ENCODE measurements at places on chromosomes 3 and 15. TPM values are rescaled to one million over a fixed set of nuclear protein-coding genes. Genes with fewer than 3 reads are reported as not detected.

- peak; percentile 88 for DNase-seq
Observed at GRCh38 chr15:95247071-95247984, 1016.0 kb downstream of the MCTP2 start.

DNA sequence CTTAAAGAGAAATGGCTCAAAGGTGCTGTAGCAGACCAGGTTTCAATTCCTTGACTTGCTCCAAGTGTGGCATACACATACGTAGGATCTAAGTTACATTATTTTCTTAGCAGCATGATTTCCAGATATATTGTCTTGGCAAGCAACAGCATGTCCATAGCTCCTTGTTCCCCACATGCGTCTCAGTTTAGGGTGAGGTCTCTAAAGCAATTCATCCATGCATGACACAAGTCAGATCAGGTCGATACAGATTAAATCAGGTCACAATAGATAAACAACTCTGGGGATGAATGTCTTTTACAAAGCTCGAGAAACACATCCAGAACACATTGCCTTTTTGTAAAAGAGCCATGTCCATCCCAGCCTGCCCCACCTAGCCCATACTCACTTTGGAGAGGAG is 108.9 kb upstream of the ABHD17C start:
- DNase-seq, result no peak

GRCh38 chr3:70527026-70527425 is 214.6 kb upstream of the MDFIC2 start:
- DNase-seq, result no peak

DNA sequence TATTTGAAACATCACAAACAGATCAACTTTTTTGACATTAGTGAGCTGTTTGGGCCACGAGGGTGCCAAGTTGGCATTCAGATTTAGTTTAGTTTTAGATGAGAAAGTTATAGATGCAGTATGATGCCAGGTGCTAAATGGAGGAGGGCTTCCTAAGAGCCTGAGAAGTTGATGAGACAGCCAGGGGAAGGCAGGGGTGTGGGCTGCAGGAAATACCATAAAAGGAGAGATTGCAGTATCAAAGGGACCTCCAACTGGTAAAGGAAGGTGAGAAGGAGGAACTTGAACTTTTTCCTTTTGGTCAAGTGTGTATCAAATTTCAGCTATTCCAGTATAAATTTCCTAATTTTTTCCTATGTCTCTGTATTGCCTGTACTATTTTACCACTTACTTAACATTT is 2.0 kb upstream of the TNIK start:
- DNase-seq, result no peak

- DNase-seq, result no peak
Observed at GRCh38 chr15:28125673-28126651, 26.8 kb upstream of the OCA2 start.

Gene GPR171
- total RNA-seq, result not detected

- no peak for DNase-seq
Observed at GRCh38 chr15:69414701-69415167, 585 bp downstream of the KIF23 start.

GRCh38 chr3:69999140-70000027 is at the start of gene SAMMSON:
SAMMSON (plus strand) TSS chr3:69999733.
- no peak for DNase-seq

- DNase-seq, result no peak
Observed at GRCh38 chr3:66756468-66757036, 241.6 kb upstream of the KBTBD8 start.

- no peak for DNase-seq
Observed at GRCh38 chr3:119173325-119173724, at the start of gene UPK1B. UPK1B (plus strand) TSS chr3:119173598; CDS start chr3:119186742, 13,144 bp downstream.

DNA sequence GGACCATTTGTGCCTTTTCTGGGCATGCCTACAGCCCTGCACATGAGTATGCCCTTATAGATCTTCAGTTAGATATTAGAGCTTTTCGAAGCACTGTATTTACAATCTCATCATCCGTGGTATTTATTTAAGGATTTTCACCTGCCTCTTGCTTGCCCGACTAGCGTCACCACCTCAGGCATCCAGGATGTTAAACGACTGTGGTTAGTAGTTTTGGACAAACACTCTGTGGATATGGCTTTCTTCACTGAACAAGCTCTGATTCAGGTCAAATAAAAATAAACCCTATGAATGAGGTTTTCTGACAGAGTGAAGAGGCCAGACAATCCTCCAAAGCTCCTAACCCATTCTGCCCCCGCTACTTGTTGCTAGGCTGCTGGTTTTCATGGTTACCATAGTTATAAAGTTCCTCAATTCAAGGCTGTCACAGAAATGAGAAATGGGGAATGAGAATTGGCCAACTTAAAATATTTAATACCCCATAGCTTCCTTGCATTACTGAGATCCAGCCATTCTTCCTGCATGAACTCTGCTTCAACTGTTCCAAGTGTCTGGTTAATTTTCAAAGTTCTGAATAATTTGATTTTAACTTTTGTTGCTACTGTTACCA is 440.1 kb downstream of the GABRG3 start:
- DNase-seq, result no peak

Gene GOLGA6L1
- not detected for total RNA-seq

DNA sequence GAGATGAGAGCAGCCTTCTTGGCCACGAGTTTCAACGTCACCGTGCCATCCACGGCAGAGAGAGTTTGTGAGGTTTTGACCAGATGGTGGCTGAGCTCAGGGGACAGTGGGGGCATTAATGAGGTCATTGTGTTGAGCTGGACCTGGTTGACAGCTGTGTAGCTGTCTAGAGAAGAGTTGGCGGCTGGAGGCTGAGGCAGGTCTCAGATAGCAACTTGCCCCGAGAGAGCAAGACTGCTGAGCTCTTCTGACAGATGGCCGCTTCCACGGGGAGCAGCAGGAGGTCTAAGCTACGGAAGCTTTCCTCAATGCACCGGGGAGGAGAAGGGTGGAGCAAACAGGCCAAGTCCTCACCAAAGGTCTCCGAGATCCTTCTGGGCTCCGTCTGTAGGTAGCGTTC is 44.8 kb upstream of the EIF5A2 start:
- no peak for DNase-seq

GRCh38 chr15:57335719-57336118 is 40.6 kb upstream of the CGNL1 start:
- DNase-seq, result no peak

- no peak for DNase-seq
Observed at GRCh38 chr3:68485051-68485450, 447.3 kb downstream of the TAFA4 start.

GRCh38 chr3:190269101-190269500 is 53.1 kb downstream of the CLDN1 start:
- no peak for DNase-seq

Gene VWA5B2
- not detected for total RNA-seq

GRCh38 chr15:74624020-74624602 is 8.5 kb downstream of the CLK3 start:
- no peak for DNase-seq

Gene PDHB
- total RNA-seq, result 103 TPM

Gene PIERCE2
- 1.4 TPM for total RNA-seq

- no peak for DNase-seq
Observed at GRCh38 chr3:65582012-65582717, 456.6 kb downstream of the MAGI1 start.

Gene ARRDC4
- total RNA-seq, result 18.3 TPM

DNA sequence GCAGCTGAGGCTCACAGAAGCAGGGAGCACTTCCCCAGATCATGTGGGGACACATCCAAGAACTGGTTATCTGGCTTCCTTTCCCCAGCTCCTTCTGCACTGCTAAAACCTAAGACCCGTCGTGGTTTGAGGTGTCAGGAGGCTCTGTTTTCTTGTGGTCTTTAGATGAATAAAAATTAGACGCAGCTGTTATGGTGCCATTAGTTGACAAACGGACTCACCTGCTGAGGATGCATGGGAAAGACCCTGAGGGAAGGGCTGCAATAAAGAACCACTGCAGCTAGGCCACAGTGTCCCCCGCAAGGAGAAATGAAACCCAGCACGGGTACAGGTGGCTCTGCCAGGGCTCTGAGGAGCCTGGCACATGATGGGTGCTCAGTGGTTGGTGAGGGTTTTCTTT is 99.4 kb downstream of the IQSEC1 start:
- DNase-seq, result no peak

Gene EOGT
- total RNA-seq, result 22.5 TPM

Data from epithelial cell of proximal tubule (primary cell).